ENCODE measurements at places on chromosomes 4 and X.
A peak's percentile ranks its signal among the peaks of the same experiment; 100 is the strongest.

DNA sequence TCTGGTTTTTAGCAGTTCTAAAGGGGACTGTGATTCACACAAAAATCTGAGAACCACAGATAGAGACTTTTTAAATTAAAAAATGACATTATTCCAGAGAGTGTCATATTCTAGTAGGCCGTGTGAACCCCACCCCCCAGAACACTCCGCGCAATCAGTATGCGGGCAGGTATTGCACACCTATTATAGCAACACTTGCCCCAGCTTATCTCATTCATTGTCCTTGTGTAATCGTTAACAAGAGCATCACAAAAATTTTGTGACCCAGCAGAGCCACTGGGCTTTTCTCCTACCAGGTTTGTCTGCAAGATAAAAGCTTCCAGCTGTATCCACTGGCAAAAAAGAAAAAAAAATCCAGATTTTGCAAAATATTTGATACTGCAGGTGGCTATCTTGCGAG is 394.1 kb upstream of the SMIM31 start:
- no peak for DNase-seq

GRCh38 chrX:1885116-1885515 is 270.3 kb downstream of the ASMT start:
- DNase-seq = no peak

DNA sequence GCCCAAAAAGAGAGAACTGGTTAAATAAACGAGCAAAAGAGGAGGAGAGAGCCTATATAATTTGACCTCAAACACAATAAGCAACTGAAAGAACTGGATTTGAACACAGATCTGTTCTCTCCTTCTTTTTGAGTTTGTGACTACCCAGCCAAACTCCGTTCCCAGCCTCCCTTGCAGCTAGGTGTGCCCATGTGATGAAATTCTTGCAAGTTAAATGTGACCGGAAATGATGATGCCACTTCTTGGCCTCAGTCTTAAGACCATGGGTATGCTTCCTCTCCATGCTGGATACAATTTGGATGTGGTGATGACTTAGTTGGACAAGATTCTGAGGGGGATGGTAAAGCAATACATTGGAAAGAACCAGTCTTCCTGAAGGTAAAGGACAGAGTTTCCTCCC is 204.1 kb downstream of the PTTG2 start:
- no peak for DNase-seq

GRCh38 chr4:131603705-131604104 is 1545.4 kb upstream of the PCDH10 start:
- DNase-seq = no peak

DNA sequence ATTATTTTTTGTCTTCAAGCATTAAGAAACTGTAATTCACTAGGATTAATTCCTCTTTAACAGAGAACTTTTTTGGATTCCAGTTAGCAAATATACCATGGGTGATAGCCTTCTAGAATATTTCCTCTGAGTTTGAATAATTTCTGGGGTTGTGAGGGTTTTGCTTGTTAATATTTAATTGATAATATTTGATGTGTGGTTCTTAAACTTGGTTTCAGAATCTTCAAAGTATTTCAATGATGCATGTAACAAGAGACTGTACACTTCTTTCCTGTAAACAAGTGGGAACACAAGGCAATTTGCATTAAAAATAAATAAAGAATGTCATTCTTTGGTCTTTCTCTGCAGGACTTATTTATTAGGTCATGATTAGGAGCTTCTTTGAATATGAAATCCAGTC is 9.5 kb upstream of the C4orf51 start:
- no peak for DNase-seq

DNA sequence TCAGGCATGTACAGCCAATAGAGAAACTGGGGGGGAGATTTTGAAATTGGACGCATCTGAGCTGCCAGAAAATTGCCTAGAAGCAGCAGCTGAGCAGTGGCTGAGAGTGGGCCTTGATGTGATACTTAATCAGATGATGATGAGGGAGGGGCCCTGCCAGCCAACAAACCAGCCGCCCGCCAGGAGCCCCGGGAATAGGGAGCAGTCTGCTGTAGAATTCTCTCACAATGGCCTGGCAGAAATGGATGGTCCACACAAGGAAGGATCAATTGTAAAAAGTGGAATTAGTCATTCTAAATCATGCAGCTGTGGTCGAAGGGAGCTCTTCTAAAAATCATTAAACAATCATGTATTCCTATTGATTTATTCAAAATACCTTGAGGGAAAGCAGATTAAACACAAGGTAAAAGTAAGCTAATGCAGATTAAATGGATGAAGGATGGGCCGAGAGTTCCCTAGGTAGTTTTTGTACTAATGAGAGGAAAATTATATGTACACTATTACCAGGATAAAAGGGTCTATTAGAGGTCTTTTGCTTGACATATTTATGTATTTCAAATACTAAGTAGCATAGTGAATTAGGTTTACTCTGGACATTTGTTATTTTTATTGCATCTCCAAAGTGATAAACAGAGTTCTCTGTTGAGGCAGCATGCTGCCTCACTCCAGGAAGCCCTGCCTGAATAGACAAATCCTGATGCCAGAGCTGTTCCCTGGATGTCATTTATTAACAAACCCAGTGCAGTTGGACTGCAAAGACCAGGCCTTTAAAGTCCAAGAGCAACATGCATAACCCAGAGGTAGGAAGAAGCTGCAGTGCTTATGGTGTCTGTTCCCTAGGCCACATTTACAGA is 91.3 kb downstream of the NKX6-1 start:
- DNase-seq = no peak

- no peak for DNase-seq
These were observed 123.2 kb upstream of the SCML1 start for GRCh38 chrX:17613979-17614588.

DNA sequence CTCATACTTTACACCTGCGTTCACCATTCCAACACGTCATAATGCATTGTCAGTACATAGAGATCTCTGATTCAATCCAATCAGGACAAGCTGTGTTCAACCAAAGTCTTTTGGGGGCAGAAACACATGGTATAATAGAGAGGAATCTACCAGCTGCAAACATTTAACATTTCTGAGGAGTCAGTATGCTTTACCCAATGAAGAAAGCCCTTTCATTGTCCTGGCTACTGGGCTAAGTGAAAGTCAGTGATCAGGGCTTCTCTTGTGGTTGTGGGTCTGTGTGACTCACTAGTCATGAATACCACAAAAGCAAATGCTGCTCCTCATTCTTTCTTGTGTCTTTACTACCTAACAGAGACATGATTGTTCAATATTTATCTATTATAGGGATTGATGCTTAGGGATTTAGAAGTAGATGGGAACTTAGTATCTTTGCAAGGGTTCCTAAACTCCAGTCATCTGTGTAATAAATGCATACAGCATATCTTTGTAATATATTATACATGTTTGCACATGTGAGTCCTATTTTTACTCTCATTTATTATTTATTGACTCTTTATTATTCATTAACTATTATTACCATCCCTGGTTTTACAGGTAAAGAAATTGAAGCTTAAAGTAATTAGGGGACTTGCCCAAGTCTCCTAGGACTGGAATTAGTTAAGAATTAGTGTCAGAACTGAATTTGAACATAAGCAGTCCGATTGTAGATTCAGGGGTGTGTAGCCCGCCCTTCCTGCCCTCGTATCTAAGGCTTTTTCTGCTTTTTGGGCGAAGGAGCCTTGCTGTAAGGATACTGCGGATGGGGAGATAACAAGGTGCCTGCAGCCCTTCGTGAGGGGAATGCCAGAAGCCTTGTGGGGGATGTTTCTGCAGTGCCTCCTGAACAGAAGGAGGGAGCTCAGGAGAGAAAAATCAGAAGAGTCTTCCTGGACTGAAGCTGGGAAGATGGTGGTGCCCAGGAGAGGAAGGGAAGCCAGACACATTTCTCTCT is 353.1 kb upstream of the BOD1L1 start:
- DNase-seq = no peak

DNA sequence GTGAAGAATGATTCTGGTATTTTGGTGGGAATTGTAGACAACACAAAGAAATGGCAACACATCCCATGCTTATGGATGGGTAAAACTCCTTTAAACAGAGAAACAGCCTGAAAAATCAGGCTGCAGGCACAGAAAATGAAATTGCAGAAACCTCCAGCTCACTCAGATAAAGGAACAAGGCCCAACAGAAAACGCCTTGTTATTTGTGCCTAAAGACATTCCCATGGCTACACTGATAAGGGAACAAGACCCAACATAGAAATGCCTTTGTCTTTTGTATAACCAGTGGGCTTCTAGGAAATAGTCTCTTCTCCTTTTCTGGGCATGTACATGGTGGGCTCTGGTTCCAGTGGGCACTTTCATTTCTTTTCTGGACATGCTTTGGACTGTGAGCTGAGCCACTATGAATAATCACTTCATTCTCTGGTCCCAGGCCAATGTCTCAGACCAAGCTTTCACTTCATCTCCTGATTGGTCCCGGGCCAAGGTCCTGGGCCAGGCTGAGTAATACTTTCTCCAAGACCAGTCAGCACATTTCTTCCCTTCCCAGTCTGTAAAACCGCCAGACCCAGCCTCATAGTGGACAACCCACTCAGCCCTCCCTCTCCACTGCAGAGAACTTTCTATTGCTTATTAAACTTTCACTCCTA is 160.5 kb downstream of the TBX22 start:
- DNase-seq = no peak

- DNase-seq = peak; percentile 14
These were observed 24.4 kb upstream of the DYNLT3 start for GRCh38 chrX:37871626-37872302.

DNA sequence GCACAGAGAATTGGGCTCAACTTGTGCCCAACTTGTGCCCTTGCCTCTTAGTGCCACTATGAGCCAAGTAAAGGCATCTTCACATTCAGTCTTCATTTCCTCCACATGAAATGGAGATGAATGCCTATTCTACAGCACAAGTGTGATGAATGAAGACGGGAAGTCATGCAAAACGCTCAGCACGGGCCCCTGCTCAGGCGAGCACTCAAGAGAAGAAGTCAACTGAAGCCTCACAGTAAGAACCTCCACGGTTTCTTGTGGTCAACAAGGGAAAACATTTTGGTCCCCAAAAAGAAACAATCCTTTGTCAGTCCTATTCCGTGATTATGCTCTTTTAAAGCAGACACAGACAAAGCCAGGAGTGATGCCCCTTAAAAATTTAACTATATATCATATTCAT is 87.0 kb downstream of the IRF2 start:
- DNase-seq = no peak

DNA sequence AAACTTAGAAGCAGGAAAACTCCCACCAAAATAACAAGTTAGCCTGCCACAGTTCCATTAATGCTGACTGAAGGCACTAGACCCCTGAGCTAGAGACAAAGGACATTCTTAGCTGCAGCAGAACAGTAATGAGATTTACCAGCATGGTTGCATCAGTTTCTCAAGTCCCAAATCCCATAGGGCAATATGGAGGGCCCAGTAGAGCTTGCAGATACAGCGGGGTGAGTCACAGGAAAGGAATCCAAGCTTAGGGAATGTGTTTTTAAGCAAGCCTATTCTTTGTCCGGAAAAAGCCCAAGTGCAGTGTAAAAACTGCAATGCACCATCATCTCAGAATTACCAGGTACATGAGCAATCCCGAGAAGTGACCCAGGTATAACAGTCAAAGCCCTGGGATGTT is 51.3 kb upstream of the EXOC1L start:
- DNase-seq = no peak

DNA sequence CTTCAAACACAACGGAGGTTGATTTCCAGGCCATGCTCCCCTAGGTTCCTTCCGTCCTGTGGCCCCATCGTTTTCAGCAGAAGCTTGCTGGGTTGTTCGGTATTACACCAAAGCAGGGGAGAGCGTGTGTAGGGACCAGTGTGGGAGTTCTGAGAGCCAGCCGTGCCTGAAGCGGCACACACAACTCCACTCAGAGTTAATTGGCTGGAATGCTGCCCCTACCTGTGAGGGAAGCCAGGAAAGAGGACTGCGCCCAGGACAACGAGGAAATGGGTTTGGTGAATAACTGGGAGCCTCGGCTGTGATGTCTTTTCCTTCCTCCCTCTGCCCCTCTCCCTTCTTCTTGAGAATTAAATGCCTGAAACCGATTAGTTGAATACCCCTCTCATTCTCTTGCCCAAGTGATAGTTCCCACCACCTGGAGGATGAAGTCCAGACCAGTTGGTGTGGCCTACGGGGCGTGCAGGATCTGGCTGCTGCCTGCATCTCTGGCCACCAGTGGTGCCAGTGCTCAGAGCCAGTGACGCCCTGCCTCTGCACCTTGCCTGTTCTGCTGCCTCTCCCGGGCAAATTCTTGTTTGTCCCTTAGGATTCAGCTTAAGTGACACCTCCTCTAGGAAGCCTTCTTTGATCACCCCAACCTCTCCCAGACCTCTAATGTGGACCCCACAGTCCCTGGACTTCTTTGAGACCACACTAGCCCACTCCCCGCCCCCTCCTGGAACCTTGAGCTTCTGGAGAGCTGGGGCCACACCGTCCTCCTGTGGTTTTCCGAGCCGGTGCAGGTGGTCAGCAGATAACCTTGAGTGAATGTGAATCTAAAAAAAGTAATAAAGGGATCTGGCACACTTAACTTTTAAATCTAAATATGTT is 33.6 kb downstream of the TBC1D14 start:
- no peak for DNase-seq

DNA sequence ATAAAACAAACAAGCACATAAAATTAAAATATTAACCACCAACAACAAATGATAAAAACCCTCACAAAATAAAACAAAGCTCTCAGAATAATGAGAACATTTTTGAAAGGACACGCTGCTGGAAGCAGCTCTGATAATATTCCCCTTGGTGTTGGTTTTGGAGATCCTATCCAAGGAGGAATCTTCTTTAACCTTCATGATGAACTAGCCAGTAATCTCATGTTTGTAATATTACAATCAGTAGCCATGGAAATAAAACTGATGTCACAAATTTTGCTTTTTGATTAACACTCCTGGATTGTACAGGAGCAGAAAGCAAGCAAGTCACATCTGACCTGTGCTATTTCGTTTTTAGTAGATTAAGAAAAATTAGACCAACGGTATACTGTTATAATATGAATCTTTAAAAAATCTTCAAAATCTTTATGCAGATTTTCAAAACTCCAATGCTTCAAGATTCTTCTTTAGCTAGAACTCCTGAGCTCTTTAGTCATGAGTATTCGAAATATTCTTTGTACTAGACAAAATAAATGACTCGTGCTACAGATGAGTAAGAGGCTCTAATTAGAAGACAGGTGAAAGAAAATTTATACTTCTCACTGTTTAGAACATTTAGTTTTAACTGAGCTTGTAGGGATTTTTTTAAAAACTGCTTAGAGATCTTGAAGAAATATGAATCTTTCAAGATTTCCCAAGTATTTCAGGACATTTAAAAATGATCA is 154.1 kb downstream of the RASL11B start:
- DNase-seq = no peak

- DNase-seq = no peak
These were observed 27.7 kb upstream of the GLRB start for GRCh38 chr4:157048248-157048647.

- DNase-seq = peak; percentile 59
These were observed 57.2 kb upstream of the FAM9C start for GRCh38 chrX:13101441-13102139.

- DNase-seq = no peak
These were observed 383 bp downstream of the PCYT1B start for GRCh38 chrX:24646745-24647182.

DNA sequence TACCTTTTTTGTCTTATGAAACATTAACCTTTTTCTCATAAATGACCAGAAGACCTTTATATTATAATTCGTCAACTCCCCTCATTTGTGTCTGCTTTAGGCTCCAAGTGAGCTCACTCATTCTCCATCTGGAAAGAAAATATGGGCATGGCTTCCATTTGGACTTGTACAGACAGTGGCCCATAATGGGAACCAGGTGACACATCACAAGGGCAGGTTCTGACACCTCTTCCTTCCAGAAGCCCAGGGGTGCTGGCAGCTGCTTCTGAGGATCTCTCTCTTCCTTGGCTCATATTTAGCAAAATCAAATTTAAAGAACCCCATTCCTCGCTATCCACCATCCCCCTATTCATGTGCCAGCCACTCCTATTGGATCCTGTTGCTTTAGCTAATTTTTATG is 69.6 kb downstream of the CD38 start:
- DNase-seq = no peak
